Left colon (tissue), 2 donors: ENCODE measurements at places on chromosomes 5 and 9. TPM values are rescaled to one million over a fixed set of nuclear protein-coding genes. Genes with fewer than 3 reads are reported as not detected.

The DNAH5 gene
- 0.47 TPM for total RNA-seq

The S1PR3 gene
- total RNA-seq = 3.2 TPM

GRCh38 chr5:121797681-121798518, 53.8 kb upstream of the FTMT start:
- no peak for DNase-seq

GRCh38 chr5:100322483-100322882, 212.7 kb upstream of the FAM174A start:
- no peak for DNase-seq

DNA sequence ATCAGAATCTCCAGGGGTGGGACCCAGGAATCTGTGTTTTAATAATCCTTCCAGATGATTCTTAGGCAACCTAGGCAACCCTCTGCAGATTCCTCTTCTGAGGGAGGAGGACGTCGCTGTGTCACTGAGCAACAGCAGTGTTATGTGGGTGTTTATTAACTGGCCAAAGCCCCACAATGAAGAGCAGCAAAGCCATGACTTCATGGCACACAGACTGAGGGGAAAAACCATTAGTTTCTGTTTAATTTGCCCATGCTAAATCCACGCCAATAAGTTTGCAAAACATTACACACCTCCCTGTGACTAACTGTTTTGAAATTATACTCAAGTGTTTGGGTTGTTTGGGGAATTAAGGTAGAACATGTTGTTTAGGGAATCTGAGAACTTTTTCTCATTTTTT, 83.7 kb upstream of the TMED7 start:
- no peak for DNase-seq

DNA sequence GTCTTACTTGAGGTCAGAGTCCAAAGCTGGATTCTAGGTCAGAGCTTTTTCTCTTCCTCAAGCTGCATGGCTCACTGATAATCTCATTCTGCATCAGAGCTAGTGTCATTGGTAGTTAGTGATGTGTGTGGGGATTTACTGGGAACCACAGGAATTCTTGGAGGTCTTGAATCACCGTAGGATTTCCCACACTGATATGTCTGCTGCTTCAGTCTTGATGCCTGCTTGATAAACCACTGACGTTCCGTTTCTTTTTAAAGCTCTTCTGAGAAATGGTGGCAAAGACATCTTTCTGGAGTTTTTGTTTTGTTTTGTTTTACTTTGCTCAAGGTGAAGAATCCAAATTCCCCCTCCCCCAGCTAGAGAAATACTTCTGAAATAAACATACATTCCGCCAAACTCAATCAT, 1.2 kb upstream of the GARIN3 start:
- DNase-seq = no peak

- DNase-seq = no peak
Measured at GRCh38 chr5:180078348-180078747, 6.8 kb upstream of the RNF130 start.

GRCh38 chr9:72537011-72537545, 15.7 kb downstream of the TMC1 start:
- no peak for DNase-seq

- DNase-seq = no peak
Measured at GRCh38 chr5:1532384-1532783, 8.6 kb upstream of the LPCAT1 start.

GRCh38 chr5:102229685-102230084, 66.4 kb downstream of the SLCO4C1 start:
- no peak for DNase-seq
